ENCODE measurements at places on chromosomes 16 and 17. TPM values are rescaled to one million over a fixed set of nuclear protein-coding genes. Genes with fewer than 3 reads are reported as not detected.

Gene RSL1D1
- 119 TPM for total RNA-seq

Gene KRT24
- not detected for total RNA-seq

Gene RNF222
- not detected for total RNA-seq

Gene DNAH2
- total RNA-seq: 0.05 TPM

Gene RDM1
- not detected for total RNA-seq

Gene CD79B
- total RNA-seq: 5.7 TPM

Gene TBC1D3E
- not detected for total RNA-seq

Gene UBTF
- 65.2 TPM for total RNA-seq

Gene KRTAP9-8
- total RNA-seq: not detected

Gene C17orf100
- total RNA-seq: 0.47 TPM

Gene HCRT
- total RNA-seq: not detected

Gene DHRS7B
- 18.6 TPM for total RNA-seq

Gene CD300H
- not detected for total RNA-seq

Gene CD300LB
- 0.25 TPM for total RNA-seq

Gene TRPV3
- 1.3 TPM for total RNA-seq

Gene ITGB3
- total RNA-seq: 3.2 TPM

Gene MTSS2
- total RNA-seq: 101 TPM

Gene FBXW10B
- 0.35 TPM for total RNA-seq

Gene KRT39
- total RNA-seq: not detected

Gene CBFA2T3
- 11.5 TPM for total RNA-seq

Gene RPRML
- 0.32 TPM for total RNA-seq

Gene CCL7
- total RNA-seq: not detected

Gene CACNG3
- not detected for total RNA-seq

Gene NFAT5
- 14.3 TPM for total RNA-seq

Gene INCA1
- 3.2 TPM for total RNA-seq

Gene SOCS7
- 15.2 TPM for total RNA-seq

Gene HOXB8
- total RNA-seq: not detected

Gene ALDH3A2
- total RNA-seq: 60.4 TPM

Gene KRTAP3-2
- not detected for total RNA-seq

All from left ventricle myocardium superior (tissue), 1 donor.